ENCODE measurements at places on chromosomes 4 and X. TPM values are rescaled to one million over a fixed set of nuclear protein-coding genes. Genes with fewer than 3 reads are reported as not detected.

HAND2 gene
- total RNA-seq: 0.35 TPM

SH3BGRL gene
- 48.1 TPM for total RNA-seq

MAGEA11 gene
- total RNA-seq: not detected

PNCK gene
- total RNA-seq: 0.58 TPM

TCP11X2 gene
- not detected for total RNA-seq

GLRA2 gene
- total RNA-seq: not detected

ZXDB gene
- total RNA-seq: 5.5 TPM

GLUD2 gene
- total RNA-seq: 2.9 TPM

SEL1L3 gene
- total RNA-seq: 25.4 TPM

GABRG1 gene
- not detected for total RNA-seq

FAM184B gene
- not detected for total RNA-seq

SOWAHD gene
- total RNA-seq: not detected

NXF2B gene
- total RNA-seq: not detected

GRK4 gene
- total RNA-seq: 1.7 TPM

CSAG3 gene
- total RNA-seq: not detected

APLN gene
- 0.88 TPM for total RNA-seq

PDE6B gene
- total RNA-seq: not detected

IGFBP7 gene
- 271 TPM for total RNA-seq

PDE5A gene
- 0.26 TPM for total RNA-seq

PAGE1 gene
- not detected for total RNA-seq

ZNF711 gene
- total RNA-seq: 1.1 TPM

UGT8 gene
- 0.09 TPM for total RNA-seq

CT83 gene
- not detected for total RNA-seq

MBNL3 gene
- not detected for total RNA-seq

IL2RG gene
- 0.54 TPM for total RNA-seq

TKTL1 gene
- total RNA-seq: not detected

DUSP9 gene
- 1.6 TPM for total RNA-seq

PPEF2 gene
- not detected for total RNA-seq

NHSL2 gene
- total RNA-seq: 0.38 TPM

CLIC2 gene
- total RNA-seq: 0.23 TPM

CTAG2 gene
- total RNA-seq: not detected

PRR32 gene
- total RNA-seq: not detected

ZXDA gene
- total RNA-seq: 1.9 TPM

KLB gene
- total RNA-seq: 0.15 TPM

HTRA3 gene
- 15.7 TPM for total RNA-seq

Data from A549 treated with DMSO at 1 μM for 4 hours (cell line).